ENCODE measurements at places on chromosomes 4 and X.

DNA sequence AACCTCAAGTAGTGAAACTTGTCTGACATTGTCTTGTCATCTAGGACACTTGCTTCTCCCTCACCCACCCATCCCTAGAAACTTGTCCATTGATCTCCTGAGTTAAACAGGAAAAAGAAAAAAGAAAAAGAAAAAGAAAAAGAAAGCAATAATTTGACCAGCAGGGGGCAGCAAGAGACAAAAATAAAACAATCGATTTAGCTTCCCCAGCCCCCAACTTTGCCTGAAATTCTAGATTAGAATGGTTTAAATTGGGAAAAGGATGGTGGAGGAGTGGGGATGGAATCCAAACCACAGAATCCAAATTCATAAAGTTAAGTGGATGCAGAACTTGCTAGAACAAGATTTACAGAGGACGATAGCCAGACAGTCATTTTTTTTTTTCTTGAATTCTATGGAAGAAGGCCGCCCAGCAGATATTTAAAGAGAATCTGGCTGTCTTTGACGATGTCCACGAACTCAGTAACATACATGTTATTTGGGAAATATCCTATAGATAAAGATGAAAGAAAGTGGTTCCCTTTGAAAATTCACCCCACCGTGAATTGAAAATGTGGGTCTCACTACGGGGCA lies 282.9 kb downstream of the USP46 start:
- DNase-seq: no peak

DNA sequence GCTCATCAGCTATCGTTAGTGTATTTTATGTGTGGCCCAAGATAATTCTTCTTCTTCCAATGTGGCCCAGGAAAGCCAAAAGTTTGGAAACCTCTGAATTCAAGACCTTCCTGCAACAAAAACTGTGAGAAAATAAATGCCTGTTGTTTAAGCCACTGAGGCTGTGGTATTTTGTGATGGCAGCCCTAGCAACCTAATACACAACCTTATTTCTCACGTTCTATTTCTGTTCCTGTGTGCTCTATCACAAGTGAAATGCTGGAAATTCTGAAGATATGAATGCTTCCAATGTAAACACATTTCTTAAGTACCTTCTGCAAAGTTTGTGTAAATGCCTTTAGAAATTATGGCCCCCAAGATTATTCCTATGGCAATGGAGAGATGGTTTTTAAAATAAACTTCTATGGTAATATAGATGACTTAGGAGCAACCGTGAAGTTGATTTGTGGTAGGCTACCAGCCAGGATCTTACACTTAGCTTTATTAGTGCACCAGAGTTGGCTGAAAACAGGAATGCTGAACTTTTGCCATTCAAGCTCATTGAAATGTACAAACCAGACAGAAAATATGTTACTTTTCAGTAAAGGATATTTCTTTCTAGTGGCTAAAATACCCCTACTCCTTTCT lies 148.0 kb downstream of the USP46 start:
- DNase-seq: no peak

GRCh38 chr4:186553717-186554116 lies 1.6 kb downstream of the MTNR1A start:
- no peak for DNase-seq

GRCh38 chr4:189206953-189207352 lies 733.7 kb upstream of the FRG1 start:
- no peak for DNase-seq

DNA sequence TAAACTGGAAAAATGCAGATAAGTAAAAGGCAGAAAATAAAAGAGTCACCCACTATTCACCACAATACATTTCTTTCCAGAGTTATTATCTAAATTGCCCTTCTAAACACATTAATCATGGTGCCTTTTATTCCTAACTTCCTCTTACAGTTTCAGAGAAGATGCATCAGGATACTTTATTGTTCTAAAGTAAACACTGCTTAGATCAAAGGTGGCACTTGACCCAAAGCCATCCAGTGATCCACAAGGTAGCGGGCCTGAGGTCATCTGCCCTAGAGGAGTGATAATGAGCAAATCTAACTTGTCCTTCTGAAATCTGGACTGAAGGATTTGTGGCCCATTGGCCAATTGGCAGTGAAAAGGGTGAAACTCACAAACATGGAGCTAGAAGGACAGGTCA lies 12.0 kb upstream of the TMEM154 start:
- no peak for DNase-seq

DNA sequence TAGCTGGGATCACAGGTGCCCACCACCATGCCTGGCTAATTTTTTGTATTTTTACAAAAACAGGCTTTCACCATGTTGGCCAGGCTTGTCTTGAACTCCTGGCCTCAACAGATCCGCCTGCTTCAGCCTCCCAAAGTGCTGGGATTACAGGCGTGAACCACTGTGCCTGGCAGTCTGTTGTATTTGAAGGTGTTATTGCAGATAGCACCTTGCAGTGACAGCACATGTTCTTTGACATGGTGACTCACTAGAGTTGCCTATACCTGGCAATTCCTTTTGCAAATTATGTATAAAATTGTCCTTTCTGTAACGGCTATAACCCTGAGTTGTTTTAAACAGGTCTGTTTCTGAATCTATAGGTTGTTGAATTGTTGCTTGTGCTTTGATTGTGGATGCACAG lies 7.9 kb downstream of the OGT start:
- DNase-seq: no peak

DNA sequence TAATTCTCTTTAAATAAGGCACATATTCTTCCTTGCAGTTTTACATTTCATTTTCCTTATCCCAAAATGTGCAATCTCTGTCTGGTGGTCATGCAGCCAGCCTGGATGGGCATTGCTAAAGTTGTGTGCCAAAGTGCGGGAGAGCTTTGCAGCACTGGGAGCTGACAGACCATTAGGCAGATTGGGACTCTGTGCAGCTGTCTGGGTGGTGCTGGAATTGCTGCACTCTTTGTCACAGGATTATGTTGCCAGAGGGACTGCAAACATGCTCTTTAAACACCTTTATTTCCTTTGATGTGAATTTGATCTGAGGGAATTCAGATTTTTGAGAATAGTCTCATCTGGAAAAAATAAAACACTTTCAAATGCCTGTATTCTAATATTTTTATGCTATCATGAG lies 956.2 kb upstream of the DIAPH2 start:
- DNase-seq: no peak

- DNase-seq: no peak
Observed at GRCh38 chr4:169988252-169988651, 37.9 kb downstream of the MFAP3L start.

GRCh38 chr4:89009115-89009514 lies 47.9 kb downstream of the FAM13A start:
- DNase-seq: no peak

DNA sequence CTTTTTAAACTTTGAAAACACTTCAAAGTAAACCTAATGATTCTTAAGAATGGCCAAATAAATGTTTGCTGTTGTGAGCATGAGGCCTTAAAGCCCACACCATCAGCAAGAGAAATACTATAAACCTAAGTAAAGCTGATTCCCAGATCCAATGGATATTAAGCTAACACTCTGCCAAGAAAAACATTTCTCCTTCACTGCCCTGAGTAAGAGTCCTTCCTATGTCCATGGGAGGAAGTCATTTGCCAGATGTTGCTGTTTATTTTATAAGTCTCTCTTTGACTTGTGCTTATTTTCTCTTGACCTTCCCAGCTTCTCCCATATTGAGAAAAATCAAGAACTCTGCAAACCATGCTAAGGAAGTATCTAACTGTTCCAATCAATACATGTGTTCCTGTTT lies 154.3 kb upstream of the EDNRA start:
- no peak for DNase-seq

GRCh38 chr4:142243255-142243654 lies 602.8 kb downstream of the INPP4B start:
- no peak for DNase-seq

GRCh38 chr4:30801876-30802275 lies 81.7 kb downstream of the PCDH7 start:
- DNase-seq: no peak

GRCh38 chr4:74376888-74377483 lies 12.0 kb downstream of the EREG start:
- no peak for DNase-seq

DNA sequence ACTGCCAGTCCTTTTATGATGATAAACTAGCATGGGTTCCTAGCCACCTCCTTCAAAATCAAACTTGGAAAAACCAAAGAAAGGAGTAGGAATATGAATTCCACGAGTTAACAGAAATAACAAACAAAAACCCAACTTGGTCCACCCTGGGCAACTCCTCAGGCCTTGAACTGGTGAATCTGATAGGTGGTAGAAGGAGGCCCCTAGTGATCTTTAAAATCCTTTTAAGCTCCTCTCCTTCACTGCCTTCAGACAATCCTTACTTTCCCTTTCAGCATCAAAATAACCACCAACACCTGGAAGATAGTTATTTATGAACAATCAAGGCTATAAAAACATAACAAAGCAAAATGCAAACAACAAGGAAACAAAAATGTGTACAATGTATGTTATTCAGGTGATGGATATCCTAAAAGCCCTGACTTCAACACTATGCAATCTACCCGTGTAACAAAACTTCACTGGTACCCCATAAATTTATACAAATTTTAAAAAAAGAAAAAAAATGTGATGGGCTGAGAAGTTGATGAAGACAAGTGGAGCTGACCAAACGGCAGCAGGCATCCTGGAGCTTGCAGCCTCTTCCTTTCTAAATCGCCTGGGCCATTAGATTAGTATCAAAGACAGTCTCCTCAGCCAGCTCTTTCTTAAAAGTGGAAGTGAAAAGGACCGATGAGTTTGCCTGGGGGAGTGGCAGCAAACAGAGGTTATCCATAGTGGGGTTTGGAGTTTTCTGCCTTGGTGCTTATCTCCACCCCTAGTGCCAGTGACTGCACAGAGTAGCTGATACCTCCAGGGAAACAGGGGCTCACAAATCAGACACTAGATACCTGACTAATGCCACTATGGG lies 179.6 kb downstream of the TMA16 start:
- no peak for DNase-seq

DNA sequence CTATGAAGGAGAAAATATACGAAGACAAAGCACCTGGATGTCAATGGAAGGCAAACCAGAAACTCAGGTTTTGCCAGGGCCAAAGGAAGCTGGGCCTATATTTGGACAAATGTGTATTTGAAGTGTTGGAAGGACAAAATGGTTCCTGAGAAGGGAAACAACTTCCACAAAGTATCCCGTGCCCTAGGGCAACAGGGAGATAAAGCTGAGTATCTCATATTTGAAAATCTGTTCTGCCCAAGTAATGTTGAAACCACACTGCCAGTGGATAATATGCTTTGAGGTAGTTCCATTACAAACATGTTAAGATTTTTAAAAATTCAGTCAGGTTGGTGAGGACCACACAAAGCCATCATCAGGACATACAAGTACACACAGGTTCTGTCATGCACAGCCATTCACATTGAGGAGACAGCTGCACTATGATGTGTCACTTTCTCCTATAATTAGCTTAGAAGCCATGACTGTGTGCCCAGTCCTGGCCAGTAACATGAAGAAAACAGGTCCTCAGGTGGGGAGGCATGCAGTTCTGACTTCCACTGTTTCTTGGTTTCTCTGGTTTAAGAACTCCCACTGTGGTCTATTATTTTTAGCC lies 116.4 kb downstream of the PWWP3B start:
- DNase-seq: no peak

DNA sequence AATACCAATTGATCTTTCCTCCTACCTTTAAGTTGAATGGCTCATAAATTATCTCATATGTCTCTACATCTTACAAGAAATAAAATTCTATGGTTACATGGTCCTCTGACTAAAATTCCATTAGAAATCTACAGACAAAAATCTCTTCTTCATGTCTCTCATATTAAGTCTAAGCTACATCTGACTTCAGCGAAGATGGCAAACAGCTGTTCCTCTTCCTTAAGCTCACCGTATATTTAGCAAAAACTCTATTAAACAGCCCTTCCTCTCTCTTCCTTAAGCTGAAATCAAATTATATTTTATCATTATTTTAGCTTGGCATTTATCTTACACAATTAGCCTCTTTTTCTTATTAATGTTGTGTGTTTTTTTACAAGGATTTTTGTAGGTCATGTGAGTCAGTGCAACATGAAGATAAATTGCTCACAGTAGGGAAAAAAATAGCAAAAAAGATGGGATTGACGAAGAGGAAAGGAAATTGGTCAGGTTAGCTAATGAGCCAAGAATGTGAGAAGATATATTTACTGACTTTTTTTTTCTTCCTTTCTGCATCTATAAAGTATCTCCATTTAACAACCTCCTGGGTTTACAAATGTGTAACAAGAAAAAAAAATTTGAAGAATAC lies 2412.8 kb downstream of the ARAP2 start:
- DNase-seq: no peak

DNA sequence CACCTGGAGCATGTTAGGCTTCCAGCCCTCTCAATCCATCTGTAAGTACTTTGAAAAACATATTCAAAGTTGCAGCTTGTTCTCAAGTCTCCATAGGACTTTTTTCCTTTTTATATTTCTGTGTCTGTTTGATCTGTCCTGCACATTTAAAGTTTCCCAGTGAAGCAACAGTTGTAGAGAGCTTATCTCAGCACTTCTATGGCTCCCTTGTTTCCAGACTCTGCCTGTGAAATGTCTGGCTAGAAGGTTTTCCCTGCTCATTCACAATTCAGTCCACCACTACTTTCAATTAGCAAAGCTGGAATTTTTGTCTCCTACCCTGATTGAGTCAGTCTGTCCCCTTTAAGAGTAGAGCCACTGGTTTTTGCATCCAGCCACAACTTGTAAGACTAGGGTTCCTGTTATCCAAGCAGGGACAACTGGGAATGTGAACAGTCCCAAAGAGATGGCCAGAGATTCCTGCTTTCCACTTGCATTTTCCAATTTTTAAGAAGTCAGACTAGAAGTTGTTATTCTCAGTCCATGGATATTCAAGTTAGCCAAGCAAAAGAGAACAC lies 116.1 kb downstream of the GASK1B start:
- DNase-seq: no peak

- no peak for DNase-seq
Observed at GRCh38 chr4:43234626-43235415, 342.3 kb downstream of the GRXCR1 start.

DNA sequence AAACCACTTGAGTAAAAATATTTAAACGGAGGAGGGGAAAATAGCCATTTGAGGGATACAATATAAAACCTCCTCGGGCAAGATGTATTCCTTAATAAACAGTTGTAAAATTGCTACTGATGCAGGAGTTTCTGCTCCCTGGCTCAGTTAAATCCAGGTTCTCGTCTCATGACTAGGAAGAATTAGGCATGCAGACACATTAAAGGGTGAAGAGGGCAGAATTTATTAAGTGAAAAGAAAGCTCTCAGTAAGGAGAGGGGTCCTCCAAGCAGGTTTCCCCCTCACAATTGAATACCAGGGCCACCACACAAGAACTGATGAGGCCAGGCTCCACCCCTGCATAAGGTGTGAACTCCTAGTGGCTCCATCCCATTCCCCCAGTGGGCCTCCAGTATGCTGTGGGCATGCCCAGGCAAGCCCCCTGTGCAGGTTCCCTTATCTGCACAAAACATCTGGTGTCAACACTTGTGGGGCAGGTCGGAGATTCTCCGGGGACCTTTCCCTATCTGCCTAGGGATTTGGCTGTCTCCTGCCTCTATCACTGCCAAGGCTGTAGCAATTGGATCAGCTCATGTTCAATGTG lies 80.4 kb downstream of the HS6ST2 start:
- DNase-seq: no peak

All from cortex of kidney (tissue), 1 donor.